Inflammatory macrophage treated with lipopolysaccharide for 4 hours (primary cell): ENCODE measurements at places on chromosomes 6 and 20.

GRCh38 chr6:106142876-106143431 lies 56.8 kb downstream of the PRDM1 start:
- peak; percentile 42 for DNase-seq

DNA sequence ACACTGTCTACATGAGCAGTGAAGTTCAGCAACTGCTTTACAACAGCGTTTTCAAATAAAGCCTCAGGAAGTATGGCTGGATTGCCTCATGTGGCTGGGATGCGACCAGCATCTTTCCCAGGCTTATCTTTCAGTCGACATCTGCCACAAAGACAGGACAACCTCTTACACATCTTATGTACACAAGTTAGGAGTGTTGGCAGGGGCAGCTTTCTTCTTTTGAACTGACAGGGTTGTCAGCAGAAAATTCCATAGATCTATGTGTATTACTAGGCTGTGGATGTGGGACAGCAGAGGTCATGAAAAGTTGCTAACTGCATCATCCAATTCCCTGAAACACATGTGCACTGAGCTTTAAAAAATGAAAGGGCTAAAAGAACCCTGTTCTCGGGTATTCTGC lies 48.1 kb downstream of the PLAGL1 start:
- DNase-seq, result no peak

- no peak for DNase-seq
These were observed 40.0 kb downstream of the TOX2 start for GRCh38 chr20:43954704-43955061.

GRCh38 chr20:1371830-1372539 lies 20.9 kb downstream of the FKBP1A start:
- no peak for DNase-seq

DNA sequence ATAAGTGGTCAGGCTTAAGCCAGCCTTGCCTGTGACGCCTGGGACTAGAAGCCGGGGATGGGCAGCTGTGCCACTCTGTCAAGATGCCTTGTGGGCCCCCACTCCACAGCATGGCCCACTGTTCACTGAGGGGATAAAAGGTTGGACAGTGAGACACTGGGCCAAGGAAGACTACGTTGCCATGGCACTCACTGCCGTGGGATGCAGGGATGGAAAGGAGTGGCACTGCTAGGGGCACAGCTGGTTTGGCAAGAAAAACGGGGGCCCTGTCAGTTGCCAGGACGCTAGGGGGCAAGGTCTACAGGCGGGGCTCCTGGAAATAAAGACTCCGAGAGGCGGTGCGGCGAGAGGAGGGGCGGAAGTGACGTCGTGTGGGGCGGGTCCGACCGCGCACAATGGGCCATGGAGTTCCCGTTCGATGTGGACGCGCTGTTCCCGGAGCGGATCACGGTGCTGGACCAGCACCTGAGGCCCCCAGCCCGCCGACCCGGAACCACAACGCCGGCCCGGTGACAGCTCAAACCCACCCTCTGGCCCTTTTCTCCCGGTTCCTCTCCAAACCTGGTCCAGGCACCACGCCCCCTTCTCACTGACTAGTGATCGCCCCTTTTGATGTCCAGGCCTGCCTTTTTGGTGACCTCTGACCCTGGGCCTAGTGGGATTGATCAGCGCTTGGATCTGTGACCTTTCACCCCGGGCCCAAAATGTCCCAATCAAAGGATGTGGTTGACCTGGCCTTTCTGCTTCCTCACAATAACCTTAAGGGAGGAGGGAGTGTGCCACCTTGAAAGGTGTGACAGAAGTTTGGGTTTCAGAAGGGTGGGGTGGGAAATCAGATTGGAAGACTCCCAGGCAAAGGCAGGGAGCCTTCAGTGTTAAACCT lies at the start of gene ATAT1:
ATAT1 (plus strand) TSS at position 391 of the 883 bp plus-strand sequence.
- DNase-seq, result peak; percentile 86

DNA sequence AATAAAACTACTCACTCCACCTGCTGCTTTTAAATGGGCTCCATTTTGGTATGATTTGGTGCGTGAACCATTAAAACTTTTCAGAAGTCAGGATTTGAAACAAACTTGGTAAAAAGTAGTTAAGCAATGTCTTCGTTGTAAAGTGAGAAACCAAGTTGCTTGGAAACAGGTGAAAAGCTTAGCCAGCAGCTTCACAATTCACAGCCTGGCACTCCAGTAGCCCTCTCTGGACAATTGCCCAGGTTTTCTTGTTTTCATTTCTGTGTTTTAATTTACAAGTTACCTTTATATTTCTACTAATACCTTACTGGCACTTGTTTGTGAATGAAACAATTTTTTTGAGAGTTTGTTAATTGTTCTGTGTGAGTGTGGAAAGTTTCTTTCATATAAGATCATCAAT lies 12.8 kb downstream of the NT5E start:
- no peak for DNase-seq

- no peak for DNase-seq
These were observed 26.5 kb downstream of the PDE10A start for GRCh38 chr6:165636402-165637048.
